ENCODE measurements at places on chromosomes 5 and 9.
A peak's percentile ranks its signal among the peaks of the same experiment; 100 is the strongest.

GRCh38 chr5:151718153-151718552 is 31.4 kb upstream of the SPARC start:
- no peak for DNase-seq

GRCh38 chr9:124840300-124840833 is 12.9 kb upstream of the WDR38 start:
- no peak for DNase-seq

GRCh38 chr5:114450437-114450836 is 88.6 kb downstream of the KCNN2 start:
- DNase-seq: peak; percentile 90

GRCh38 chr9:87119328-87119881 is 172.1 kb upstream of the GAS1 start:
- peak; percentile 82 for DNase-seq

GRCh38 chr9:95627802-95628201 is 111.0 kb upstream of the PTCH1 start:
- no peak for DNase-seq

DNA sequence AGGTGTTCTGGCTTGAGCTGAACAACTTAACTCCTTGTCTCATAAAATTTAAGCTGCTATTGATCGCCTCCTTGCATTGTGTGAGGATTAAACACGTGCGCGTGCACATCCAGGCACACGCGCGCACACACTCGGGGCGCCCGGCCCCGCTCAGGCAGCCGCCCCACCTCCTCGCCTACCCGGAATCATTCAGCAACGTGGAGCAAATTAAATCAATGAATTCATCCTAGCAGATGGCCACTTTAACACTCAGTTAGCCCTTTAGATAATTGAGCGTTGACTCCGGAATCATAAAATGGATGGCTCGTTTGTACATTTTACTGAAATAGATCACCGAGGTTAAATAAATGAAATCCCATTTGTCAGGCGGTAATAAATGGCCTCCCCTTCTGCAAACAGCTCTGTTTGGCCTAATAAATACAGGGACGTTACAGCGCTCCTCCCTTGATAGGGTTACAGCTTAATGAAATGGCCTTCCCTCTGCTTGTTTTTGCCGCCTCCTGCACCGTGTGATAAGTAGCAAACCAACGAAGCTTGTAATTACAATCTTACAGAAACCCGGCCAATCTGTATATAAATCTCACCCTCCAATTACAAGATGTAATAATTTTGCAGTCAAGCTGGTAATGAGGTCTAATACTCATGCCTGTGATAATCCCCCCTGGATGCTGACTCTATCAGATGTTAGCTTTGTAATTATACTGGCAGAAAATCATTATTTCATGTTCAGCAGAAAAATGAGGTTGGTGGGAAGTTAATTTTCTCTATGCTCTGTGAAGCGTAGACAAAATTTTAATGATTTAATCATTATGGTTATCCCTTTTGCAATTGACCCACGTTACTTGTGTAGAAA is 229.7 kb upstream of the IRX4 start:
- DNase-seq: no peak

- no peak for DNase-seq
Observed at GRCh38 chr9:125447202-125447802, 185.7 kb downstream of the GAPVD1 start.

- no peak for DNase-seq
Observed at GRCh38 chr5:177425196-177425800, 1.2 kb upstream of the GRK6 start.

- DNase-seq: no peak
Observed at GRCh38 chr5:96150007-96150406, 188.4 kb upstream of the ELL2 start.

DNA sequence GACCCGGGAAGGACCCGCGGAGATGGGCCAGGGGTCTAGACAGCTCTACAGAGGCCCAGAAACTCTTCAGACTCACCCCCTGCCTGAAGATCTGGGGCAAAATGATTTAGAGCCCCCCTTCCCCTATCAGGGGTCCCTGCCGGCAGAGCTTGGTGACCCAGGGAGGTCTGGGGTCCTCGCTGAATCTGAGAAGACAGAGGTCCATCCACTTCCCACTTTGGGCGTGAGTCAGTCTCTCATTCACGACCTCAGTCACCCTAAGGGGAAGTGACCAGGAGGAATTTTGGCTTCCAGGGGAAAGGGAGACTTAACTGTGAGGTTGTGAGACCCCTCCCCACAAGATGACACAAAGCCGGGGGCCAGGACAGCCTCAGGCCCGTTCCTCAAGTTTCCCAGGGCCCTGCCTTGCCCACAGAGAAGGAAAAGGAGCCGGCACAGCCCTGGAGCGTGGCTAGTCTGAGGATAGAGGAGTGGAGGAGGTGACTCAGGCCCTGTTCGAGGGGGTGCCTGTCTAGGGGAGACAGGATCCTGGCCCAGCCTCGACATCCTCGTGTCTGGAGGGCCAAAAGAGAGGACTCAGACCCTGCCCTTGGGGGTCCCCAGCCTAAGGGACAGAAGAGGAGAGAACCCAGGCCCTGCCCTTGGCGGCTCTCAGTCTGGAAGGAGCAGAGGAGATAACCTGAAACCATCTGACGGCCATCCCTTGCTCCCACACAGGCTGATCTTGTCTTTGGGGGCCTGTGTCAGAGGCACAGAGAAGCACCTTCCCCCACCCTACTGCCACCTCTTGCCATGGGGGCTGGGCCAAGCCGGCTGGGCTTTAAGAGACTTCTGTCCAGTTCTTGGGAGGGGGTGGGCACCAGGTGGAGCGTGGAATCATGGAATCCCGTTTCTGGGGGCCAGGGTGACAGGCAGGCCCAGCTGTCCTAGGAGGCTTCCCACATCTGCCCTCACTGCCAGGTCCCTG is 889 bp downstream of the PDLIM4 start:
- peak; percentile 46 for DNase-seq

DNA sequence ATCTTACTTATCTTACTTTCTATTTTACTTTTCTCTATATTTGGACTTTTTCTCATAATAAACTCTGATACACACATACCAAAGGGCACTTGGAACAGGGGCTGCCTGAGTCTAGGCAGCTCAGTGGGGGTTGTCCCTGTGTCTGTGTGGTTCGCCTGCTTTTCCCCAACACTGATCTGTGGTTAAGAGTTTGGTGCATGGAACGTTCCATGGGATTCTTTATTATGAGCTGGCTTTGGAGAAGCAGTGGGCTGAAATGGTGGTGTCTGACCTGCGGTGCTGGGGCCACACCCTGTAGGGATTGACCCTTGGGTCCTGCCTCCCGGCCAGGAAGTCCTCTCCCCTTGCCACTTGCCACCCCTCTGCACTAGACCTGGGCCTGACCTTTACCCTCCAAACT is 47.4 kb downstream of the ANKRD33B start:
- no peak for DNase-seq

DNA sequence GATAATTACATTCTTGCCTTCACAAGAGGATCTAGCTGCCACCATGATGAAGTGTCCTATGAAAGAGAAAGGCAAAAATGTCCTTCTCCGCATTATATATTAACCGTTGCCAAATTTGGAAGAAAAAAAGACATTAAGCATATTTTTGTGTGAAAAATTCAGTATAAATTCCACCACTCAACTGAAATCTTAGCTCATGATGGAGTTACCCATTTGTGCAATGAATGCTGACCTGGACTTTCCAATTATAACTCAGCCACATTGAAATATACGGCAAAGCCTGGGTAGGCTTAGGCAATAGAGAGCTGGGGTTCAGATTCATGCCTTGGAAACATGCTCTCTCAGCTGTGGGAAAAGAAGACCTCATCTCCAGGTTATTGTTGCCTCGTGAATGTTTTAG is 71.3 kb upstream of the VCAN start:
- DNase-seq: no peak

DNA sequence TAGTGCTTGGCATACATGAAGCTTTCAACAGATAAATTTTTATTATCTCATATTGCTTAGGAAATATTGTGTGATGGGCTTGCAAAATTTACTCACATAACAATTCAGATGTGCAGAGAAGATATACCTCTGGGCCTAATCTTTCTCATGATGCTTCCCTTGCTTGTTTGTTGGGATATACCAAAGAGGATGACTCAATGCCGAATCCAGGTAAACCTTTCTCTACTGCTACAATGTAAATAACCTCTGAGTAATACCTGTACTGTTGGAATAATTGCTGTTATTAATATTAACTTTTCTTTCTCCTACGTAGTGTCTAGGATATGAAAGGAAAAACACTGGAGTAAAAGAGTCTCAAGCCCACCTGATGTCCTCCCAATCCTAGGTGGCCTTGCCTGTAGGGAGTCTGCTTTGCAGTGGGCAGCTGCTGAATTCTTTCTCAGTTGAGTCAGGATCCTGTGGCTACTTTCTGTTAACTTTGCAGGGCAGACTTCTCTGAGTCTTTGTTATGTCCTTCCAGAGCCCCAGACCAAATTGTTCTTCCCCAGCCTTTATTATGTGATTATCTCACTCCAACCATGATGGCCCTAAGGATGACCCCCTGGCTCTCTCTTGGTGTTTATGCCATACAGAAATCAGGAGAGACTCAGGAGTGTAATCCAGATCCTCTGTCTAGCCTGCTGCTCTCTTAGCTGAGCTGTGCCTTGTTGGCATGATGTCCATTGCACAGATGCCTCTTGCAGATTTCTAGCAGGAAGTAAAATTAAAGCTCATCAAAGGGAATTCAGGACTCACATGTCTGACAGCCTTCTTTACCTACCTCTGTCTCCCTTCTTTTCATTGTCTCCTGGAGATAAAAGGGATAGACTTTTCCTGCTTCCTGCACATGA is 208.1 kb downstream of the SNX18 start:
- no peak for DNase-seq

DNA sequence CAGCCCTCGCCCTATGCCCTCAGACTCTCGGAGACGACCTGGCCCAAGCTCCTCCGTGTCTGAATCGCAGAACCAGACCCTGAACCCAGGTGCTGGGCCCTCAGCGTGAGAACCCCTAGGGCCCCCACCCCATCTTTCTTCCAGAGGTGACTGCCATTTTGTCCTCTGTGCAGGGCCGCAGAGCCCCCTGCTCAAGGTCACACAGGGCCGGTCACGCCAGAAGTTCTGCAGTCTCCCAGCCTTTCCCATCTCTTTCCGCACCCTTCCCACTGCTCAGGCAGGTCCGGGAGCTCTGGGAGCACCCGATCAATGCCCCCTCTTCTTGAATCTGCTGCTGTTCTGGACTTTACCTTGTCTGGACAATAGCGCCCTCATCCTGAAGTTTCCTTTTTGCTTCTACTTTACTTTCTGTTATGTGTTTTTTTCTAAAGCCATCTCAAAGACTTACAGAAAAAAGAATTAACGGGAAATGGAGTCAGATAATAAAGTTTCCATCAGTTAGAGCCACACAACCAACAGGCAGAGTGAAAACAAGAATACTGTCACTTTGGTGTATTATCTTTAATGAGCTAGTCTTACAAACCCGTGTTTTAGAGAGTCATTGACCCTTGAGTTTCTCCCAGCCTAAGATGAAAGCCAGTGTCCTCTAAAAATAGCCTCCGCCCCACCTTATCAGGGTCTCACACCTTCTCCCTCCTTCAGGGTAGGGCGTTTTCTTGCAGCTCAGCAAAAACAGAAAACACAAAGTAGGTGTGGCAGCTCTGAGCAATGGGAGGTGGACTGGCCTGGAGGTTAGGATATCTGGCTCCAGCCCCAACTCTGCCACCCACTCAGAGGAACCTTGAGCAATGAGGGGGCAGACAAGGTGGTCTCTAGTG is 1.8 kb downstream of the TMOD1 start:
- DNase-seq: no peak

- no peak for DNase-seq
Observed at GRCh38 chr9:93177676-93178075, 6.3 kb upstream of the WNK2 start.

GRCh38 chr9:100938507-100938906 is 90.0 kb upstream of the PLPPR1 start:
- no peak for DNase-seq

DNA sequence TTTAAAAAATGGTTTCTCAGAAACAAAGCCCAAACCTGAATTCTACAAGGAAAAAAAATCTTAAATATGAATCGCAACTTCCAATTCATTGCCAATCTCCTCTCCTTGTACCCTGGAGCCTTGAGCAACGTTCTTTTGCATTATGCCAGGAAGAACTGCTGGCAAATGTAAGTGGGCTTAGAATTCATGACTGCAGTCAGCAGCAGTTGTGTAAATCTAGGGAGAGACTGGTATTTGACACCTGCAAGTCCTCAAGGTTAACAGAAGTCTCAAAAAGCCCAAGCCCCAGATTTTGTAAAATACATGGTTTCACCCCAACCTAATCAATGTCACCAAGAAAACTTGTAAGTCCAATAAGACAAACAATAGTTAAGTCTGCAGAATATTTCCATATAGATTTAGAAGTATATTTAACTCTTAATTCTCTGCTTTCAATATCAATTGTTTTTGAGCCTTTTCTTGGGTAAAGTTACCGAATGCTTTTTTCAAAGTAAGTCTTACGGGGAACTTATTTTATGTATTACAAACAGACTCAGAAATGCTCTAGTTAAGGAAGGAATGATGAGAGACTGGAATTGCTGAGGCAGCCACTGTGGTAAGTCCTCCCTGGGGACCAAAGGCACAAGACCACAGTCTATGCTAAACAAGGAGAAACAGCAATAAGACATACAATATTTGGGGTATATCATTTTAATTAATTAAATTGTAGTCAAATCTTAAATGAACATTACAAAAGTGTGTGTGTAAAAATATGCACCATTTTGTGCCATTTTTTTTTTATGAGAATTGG is 31.3 kb downstream of the ELL2 start:
- DNase-seq: no peak

DNA sequence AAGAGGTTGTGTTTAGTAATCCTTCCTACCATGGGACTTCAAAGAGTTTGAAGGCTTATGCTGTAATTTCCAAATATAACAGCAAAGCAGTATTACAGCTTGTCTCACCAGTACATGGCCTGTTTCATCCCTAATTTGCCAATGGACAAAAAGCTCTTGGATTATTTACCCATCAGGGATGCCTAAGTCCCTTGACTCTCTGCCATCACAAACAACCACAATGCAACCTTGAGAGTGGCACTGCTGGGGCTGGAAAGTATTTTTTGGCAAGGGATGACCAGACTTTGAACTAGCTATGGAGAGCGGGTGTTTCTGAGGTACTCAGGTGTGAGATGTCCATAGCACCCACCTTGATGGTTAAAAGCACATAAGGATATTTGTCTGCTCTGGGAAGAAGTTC is 9.1 kb downstream of the MAMDC2 start:
- DNase-seq: no peak

GRCh38 chr9:83956086-83956435 is 24.0 kb downstream of the HNRNPK start:
- no peak for DNase-seq
